OCI-LY7 (cell line): ENCODE measurements at places on chromosomes 12 and 14. TPM values are rescaled to one million over a fixed set of nuclear protein-coding genes. Genes with fewer than 3 reads are reported as not detected.

BHLHE41 gene
- total RNA-seq, result not detected in 2 replicates

OLR1 gene
- total RNA-seq, result not detected in 2 replicates

TAS2R30 gene
- 6.0 and 6.5 TPM in 2 replicates for total RNA-seq

L2HGDH gene
- 14.6 and 19.8 TPM in 2 replicates for total RNA-seq

GRCh38 chr14:62743560-62743959 is 301.7 kb downstream of the KCNH5 start:
- DNase-seq, result no peak

DNA sequence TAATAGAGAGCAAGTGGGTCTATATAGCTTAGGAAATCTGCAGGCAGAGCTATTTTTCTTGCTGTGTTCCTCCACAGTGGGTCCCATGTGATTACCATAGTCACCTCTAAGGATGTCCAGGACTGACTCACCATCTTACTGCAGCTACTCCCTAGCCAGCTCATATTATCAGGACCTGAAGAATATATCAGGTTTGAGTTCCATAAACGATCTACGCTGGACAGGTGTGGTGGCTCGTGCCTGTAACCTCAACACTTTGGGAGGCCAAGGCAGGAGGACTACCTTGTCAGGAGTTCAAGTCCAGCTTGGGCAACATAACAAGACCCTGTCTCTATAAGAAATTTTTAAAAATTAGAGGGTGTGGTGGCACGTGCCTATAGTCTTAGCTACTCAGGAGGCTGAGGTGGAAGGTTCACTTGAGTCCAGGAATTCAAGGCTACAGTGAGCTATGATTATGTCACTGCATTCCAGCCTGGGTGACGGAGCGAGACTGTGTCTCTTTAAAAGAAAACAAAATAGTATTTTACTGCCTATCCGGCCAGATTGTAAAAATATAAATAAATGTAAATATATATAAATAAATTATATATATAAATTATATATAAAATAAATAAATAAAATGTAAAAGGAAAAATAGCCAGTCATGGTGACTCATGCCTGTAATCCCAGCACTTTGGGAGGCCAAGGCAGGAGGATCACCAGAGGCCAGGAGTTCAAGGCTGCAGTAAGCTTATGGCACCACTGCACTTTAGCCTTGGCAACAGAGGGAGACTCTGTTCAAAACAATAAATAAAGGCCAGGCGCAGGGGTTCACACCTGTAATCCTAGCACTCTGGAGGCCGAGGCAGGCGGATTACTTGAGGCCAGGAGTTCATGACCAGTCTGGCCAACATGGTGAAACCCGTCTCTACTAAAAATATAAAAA is 6.9 kb upstream of the SPRYD4 start:
- no peak for DNase-seq
